ENCODE measurements at places on chromosomes 3 and 15. TPM values are rescaled to one million over a fixed set of nuclear protein-coding genes. Genes with fewer than 3 reads are reported as not detected.

Gene PRC1
- polyA plus RNA-seq = not detected

Gene KBTBD13
- not detected for polyA plus RNA-seq

Gene DZIP1L
- not detected for polyA plus RNA-seq

Gene MKRN2OS
- not detected for polyA plus RNA-seq

- no peaks in the 10 kb centered on the region for H3K4me1 ChIP-seq
- no peak overlapping the region for H3K4me3 ChIP-seq
- no peak for DNase-seq
- no peaks in the 10 kb centered on the region for H3K36me3 ChIP-seq
Measured at GRCh38 chr3:51216291-51216690, 168.8 kb upstream of the MANF start.

DNA sequence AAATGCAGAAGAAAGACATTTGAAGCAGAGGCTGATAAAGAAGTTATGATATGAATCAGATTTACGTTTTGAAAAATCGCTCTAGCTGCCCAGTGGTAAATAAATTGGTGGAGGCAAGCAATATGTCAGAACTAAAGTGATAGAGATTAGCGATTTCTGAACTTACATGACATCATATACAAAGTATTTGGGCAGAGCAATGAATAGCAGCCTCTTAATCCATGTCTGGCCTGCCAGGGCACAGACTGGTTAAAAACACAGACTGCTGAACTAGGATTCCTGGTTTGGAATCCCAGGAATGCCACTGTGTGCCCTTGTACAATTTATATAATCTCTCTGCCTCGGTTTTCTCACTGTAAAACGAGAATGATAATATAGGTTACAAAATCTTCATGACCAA lies 243.1 kb upstream of the SETMAR start:
- H3K27ac ChIP-seq = no peak overlapping the region
- no peak for DNase-seq
- H3K4me3 ChIP-seq = no peak overlapping the region
- H3K36me3 ChIP-seq = peaks cover 9% of the 10 kb centered on the region
- H3K4me1 ChIP-seq = peaks cover 41% of the 10 kb centered on the region

DNA sequence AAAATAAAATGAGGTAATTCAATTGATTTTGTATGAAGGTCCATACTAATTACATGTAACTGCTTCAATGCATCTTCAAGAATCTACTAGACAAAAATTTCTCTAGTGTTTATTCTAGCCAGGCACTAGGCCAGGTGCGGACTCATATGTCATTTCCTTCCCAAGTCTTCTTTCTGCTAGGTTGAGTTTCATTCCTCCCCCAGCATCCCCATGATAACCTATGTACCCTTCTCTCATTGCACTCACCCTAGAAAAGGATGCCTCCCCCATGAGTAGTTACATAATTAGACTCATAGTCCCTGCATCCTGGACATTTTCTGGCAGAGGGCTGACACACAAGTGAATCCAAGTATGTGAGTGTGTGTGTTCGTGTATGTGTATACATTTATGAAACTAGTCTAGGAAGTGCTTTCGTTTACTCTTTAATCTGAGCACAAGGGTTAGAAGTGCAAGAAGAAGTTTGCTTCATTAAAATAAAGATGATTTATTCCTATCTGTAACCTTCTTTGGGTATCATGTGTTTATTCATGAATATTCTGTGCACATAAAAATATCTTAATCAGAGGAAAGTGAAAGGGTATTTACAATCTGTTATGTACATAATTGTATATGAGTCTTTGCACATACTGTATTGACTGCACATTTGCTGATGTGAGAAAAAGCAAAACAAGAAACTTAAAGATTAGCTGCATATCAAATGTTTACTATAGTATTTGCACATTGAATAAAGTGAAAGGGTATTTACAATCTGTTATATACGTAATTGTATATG lies 585.6 kb upstream of the ZNF717 start:
- H3K36me3 ChIP-seq = no peaks in the 10 kb centered on the region
- H3K4me1 ChIP-seq = no peaks in the 10 kb centered on the region

DNA sequence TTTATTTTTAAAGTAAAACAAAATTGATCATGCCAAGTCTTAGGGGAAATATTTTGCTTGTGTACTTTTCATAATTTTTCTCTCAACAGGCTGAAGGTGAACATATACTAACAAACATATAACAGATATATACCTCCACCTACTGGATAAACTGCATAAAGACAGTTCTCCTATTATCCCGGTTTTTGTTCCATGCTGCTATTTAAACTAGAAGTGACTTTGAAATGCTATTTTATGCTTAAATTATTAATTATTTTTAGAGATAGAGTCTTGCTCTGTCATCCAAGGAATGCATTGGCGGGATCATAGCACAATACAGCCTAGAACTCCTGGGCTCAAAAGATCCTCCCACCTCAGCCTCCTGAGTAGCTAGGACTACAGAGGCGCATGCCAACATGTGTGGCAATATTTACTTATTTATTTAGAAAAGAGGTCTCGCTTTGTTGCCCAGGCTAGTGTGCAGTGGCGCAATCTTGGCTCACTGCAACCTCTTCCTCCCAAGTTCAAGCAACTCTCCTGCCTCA lies 49.8 kb downstream of the ST3GAL6 start:
- no peaks in the 10 kb centered on the region for H3K4me1 ChIP-seq
- H3K27ac ChIP-seq = no peak overlapping the region
- no peak for DNase-seq
- H3K36me3 ChIP-seq = peaks cover 5% of the 10 kb centered on the region
- no peaks in the 10 kb centered on the region for H3K27me3 ChIP-seq
- no peak overlapping the region for H3K4me3 ChIP-seq

Gene GOLGA8B
- polyA plus RNA-seq = 9.0 TPM

DNA sequence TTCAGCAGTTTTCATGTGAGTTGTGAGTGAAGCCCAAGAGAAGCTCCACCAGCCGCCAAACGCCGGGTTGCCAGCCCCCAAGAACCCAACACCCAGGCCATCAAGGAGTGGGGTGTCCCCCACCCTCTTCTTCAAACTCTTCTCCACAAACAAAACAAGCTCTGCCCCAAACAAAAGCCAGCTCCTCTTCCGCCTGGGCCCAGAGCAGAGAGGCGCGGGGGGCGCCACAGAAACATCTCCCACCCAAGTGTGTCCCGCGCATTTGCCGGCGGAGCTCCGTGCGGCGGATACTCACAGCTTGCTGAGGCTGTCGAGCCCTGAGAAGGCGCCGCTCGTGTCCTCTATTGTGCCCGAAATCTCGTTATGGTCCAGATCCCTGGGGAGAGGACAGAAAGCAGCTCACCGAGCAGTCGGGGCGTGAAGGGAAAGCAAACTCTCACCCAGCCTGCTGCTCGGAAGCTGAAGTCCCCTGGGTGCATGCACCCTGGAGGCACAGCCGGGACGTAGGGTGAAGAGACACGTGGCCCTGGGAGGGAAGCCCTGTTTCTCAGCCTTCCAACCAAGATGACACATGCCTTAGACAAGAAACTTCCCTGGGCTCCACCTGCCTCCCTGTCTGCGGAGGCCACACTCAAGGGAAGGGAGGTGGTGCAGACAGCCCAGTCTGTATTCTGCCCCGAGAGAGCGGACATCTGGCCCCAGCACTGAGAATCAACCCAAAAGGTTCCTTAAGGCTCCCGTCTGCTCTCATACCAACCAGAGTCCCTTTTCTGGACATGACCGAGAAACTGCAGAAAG lies 95.7 kb downstream of the LRIG1 start:
- no peak for DNase-seq
- no peaks in the 10 kb centered on the region for H3K27me3 ChIP-seq
- peak overlapping the region; percentile 63 for H3K27ac ChIP-seq

- no peak overlapping the region for H3K27ac ChIP-seq
- DNase-seq = no peak
- H3K4me3 ChIP-seq = no peak overlapping the region
- no peaks in the 10 kb centered on the region for H3K27me3 ChIP-seq
- H3K4me1 ChIP-seq = peaks cover 25% of the 10 kb centered on the region
Measured at GRCh38 chr3:66397745-66398144, 103.1 kb downstream of the LRIG1 start.

- no peaks in the 10 kb centered on the region for H3K36me3 ChIP-seq
- no peaks in the 10 kb centered on the region for H3K27me3 ChIP-seq
- H3K27ac ChIP-seq = peak overlapping the region; percentile 65
Measured at GRCh38 chr15:43094416-43095030, 11.3 kb downstream of the UBR1 start.

GRCh38 chr3:167394003-167394402 lies 13.9 kb upstream of the ZBBX start:
- no peak for DNase-seq
- no peaks in the 10 kb centered on the region for H3K36me3 ChIP-seq
- peaks cover 12% of the 10 kb centered on the region for H3K27me3 ChIP-seq
- H3K4me3 ChIP-seq = no peak overlapping the region
- no peaks in the 10 kb centered on the region for H3K4me1 ChIP-seq

GRCh38 chr3:1007866-1008265 lies 85.0 kb upstream of the CNTN6 start:
- H3K27ac ChIP-seq = no peak overlapping the region
- H3K36me3 ChIP-seq = no peaks in the 10 kb centered on the region

- DNase-seq = peak; percentile 4
- H3K4me3 ChIP-seq = peak overlapping the region; percentile 84
- peak overlapping the region; percentile 78 for H3K27ac ChIP-seq
- H3K36me3 ChIP-seq = peaks cover 30% of the 10 kb centered on the region
- peaks cover 12% of the 10 kb centered on the region for H3K4me1 ChIP-seq
Measured at GRCh38 chr15:101723171-101723873, 951 bp downstream of the TARS3 start.

GRCh38 chr3:30169487-30169886 lies 436.9 kb upstream of the TGFBR2 start:
- no peak overlapping the region for H3K27ac ChIP-seq
- no peak for DNase-seq
- no peaks in the 10 kb centered on the region for H3K36me3 ChIP-seq
- H3K4me3 ChIP-seq = no peak overlapping the region
- no peaks in the 10 kb centered on the region for H3K27me3 ChIP-seq

- DNase-seq = no peak
- H3K27ac ChIP-seq = no peak overlapping the region
- H3K36me3 ChIP-seq = no peaks in the 10 kb centered on the region
Measured at GRCh38 chr3:43268636-43269035, 17.7 kb upstream of the SNRK start.

Gene COL6A5
- polyA plus RNA-seq = not detected

- peak overlapping the region; percentile 7 for H3K27ac ChIP-seq
- no peak for DNase-seq
- H3K27me3 ChIP-seq = no peaks in the 10 kb centered on the region
- H3K4me3 ChIP-seq = no peak overlapping the region
Measured at GRCh38 chr3:30688776-30689641, 82.6 kb downstream of the TGFBR2 start.

DNA sequence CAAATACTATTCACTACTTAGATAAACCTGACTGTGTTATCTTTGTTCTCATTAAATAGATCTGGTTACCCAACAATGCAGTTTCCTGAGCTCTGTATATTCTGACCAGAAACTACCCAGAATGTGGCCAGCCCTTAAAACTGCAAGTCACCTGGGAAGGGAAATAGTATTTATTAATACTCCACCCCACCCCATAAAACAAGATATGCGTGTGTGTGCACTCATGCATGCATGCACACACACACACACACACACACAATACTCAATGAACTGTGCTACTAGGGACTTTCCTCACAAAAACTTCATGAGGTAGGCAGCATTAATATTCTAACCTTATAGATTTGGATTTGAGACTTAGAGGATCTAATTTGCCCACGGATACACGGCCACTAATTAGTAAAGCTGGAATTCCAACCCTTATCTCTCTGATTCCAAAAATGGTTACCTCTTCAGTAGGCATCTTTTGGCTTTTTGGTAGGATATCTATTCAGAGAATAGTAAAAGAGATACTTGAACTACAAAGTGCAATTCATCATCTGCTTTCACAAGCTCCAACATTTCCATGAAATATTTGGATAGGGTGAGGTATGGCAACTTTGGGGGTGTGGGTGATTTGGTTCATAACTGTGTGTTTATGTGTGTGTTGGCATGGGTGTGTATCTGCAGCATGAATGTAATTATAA lies 197.0 kb upstream of the CFAP20DC start:
- no peaks in the 10 kb centered on the region for H3K27me3 ChIP-seq
- H3K36me3 ChIP-seq = peaks cover 6% of the 10 kb centered on the region
- H3K4me1 ChIP-seq = peaks cover 17% of the 10 kb centered on the region
- no peak overlapping the region for H3K4me3 ChIP-seq

Gene EIF5A2
- polyA plus RNA-seq = 5.8 TPM

GRCh38 chr15:85592148-85592547 lies 202.6 kb downstream of the KLHL25 start:
- no peaks in the 10 kb centered on the region for H3K4me1 ChIP-seq
- no peak for DNase-seq

- no peak overlapping the region for H3K4me3 ChIP-seq
- no peak overlapping the region for H3K27ac ChIP-seq
- DNase-seq = no peak
- H3K4me1 ChIP-seq = no peaks in the 10 kb centered on the region
- H3K36me3 ChIP-seq = no peaks in the 10 kb centered on the region
- no peaks in the 10 kb centered on the region for H3K27me3 ChIP-seq
Measured at GRCh38 chr3:187840856-187841255, 95.6 kb upstream of the BCL6 start.

DNA sequence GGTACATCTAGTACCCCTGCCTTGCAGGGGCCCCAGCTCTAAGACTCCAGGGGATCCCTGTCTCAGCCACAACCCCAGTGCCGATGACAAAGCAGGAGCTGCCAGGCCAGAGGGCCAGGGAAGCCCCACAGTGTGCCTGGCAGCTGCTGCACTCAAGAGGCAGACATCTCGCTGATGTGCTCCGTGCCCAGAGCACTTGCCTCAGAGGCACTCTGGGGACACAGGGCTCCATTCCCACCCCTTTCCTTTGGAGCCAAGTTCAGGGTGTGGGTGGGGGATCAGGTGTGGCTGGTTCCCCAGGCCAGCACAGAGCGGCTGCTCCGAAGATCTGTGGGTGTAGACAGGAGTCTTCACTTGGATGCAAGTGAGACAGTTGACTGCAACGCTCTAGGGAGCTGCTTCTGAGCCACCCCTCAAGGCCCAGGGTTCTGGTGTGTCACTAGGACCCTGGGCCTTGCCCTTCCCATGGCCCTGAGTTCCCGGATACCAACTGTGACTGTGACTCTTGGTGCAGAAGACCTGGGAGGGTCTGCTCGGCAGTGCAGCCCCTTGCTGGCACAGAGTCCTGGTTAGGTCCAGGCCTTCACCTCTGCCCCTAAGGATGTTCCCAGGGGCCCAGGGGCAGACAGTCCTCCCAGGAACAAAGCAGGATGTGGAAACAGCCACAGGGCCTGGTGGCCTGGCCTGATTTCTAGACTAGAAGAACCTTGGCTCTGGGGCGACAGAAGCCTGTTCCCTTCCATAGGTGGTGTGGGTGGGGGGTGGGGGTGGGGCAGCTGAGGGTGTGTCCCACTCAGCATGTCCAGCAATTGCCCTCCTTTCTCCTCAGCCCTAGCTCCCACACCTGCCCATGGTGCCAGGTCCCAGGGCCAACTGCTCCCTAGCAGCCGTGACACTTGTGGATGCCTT lies 2.5 kb downstream of the NT5DC2 start:
- H3K27me3 ChIP-seq = peaks cover 6% of the 10 kb centered on the region
- no peaks in the 10 kb centered on the region for H3K36me3 ChIP-seq
- H3K27ac ChIP-seq = no peak overlapping the region
- no peak for DNase-seq
- H3K4me3 ChIP-seq = no peak overlapping the region
